ENCODE measurements at places on chromosomes 5 and 9.

DNA sequence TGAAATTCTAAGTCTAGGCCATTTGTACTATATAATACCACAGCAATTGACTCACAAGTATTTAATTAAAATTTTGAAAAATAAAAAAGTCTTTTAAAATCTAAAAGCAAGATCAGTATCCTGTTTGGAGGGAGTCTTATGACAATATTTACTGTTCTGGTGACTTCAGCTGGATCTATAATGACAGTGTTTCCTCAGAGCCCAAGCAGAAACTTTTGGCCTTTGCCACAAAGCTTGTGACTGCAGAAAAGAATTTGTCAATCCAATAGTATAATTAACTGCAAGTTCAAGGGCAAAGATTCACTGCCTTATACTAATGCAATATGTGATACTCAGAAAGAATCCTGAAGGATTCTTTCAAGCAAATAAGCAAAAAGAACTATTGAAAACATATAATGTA lies 49.6 kb upstream of the RAPGEF6 start:
- no peak for DNase-seq

DNA sequence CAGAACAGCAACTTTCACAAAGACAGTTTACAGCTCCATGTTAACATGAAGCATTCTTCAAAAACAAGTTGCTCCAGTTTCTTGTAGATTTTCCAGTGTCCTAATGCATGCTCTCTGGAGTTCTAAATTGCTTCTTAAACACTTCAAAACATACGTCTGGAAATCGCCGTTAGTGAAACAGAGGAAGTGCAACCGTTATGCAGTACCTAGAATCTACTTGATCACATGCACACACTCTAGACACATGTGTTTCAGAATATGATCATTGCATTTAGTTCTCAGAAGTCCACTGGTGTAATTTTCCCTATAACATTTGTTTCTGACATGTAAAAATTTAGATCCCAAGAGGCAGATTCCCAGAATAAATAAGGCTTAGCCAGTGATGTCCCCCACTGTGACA lies 41.1 kb upstream of the RUFY1 start:
- no peak for DNase-seq

GRCh38 chr9:94882966-94883641 lies 156.6 kb downstream of the AOPEP start:
- DNase-seq = no peak

- no peak for DNase-seq
These were observed 257.5 kb downstream of the AGTPBP1 start for GRCh38 chr9:85484235-85484634.

DNA sequence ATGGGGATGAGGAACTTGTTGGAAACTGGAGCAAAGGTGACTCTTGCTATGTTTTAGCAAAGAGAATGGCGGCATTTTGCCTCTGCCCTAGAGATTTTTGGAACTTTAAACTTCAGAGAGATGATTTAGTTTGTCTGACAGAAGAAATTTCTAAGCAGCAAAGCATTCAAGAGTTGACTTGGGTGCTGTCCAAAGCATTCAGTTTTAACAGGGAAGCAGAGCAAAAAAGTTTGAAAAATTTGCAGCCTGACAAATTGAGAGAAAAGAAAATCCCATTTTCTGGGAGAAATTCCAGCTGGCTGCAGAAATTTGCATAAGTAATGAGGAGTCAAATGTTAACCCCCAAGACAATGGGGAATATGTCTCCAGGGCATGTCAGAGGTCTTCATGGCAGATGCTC lies 682.3 kb upstream of the ST8SIA4 start:
- DNase-seq = no peak
